ENCODE measurements at places on chromosomes 11 and 22.

DNA sequence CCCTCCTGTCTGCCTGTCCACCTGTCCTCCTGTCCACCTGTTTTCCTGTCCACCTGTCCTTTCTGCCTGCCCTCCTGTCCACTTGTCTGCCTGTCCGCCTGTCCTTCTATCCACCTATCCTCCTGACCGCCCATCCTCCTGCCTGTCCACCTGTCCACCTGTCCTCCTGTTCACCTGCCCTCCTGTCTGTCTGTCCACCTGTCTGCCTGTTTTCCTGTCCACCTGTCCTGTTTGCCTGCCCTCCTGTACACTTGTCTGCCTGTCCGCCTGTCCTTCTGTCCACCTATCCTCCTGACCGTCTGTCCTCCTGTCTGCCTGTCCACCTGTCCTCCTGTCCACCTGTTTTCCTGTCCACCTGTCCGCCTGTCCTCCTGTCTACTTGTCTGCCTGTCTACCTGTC, 682.8 kb downstream of the TBC1D22A start:
- no peak for DNase-seq

GRCh38 chr11:58530236-58530635, 22.3 kb upstream of the OR5B21 start:
- no peak for DNase-seq

DNA sequence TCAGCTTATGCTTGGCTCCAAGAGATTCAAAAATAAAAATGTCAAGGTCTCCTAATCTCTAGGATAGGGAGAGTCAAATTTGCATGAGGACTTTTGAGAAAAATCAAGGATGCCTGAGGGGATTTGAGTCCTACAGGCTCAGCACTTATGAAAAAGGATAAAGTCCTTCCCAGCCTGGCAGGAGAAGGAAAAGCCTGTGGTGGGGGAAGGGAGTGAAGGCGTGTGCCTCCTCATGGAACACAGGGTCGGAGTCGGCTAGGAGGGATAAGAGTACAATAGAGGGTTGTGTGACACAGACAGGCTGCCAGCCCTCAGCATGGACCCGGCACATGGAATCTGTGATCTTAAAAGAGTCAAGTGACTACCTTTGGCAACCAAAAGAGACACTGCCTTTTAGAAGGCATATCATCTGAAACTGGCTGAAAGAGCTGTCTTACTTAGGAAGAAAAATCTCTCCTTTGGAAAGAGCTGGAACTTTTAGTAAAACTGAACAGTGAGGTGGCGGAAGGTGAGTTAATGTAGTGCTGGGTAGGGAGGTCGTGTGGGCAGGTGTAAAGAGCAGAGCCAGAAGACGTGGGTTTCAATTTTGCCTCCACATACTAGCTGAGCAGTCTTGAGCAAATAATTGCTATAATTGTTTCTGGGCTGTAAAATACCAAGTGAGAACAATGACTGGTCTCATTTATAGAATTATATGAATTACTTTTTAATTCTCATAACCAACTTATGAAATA, 58.8 kb upstream of the RDX start:
- DNase-seq: no peak

DNA sequence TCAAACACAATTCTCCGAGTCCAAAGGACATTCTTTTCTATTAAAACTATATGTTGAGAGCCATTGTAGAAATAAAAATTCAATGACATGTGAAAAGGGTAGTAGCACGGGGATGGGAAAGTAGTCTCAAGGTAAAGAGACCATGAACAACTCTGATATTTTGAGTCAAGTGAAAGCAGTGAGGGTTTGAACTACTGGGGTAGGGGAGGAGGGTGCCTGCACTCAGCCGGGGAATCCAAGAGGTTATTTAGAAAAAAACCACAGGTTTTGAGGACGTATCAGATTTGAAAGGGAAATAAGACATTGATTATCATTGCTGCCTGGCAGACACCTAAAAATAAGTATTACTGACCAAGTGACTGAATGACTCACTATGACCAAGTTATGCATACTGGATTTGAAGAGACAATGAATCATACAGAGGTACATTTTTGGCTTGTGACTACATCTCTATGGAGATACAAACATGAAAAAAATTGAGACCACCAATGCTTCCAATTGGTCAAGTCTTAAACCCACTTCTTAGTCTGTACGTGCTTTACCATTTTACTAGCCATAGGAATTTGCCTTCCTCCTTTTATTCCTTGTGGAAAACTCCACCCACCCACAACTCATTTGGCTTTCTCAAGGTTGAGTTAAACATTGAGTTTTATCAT, 2.2 kb upstream of the OR52H1 start:
- DNase-seq: no peak

GRCh38 chr11:57899378-57899777, 124.3 kb upstream of the OR9Q1 start:
- DNase-seq: no peak

- no peak for DNase-seq
Measured at GRCh38 chr22:41106122-41106968, 14.0 kb downstream of the EP300 start.

GRCh38 chr11:44561275-44561805, 4.1 kb upstream of the CD82 start:
- no peak for DNase-seq

GRCh38 chr11:98725471-98725870, 295.3 kb upstream of the CNTN5 start:
- DNase-seq: no peak

- no peak for DNase-seq
Measured at GRCh38 chr11:12157241-12157661, 46.9 kb downstream of the MICAL2 start.

DNA sequence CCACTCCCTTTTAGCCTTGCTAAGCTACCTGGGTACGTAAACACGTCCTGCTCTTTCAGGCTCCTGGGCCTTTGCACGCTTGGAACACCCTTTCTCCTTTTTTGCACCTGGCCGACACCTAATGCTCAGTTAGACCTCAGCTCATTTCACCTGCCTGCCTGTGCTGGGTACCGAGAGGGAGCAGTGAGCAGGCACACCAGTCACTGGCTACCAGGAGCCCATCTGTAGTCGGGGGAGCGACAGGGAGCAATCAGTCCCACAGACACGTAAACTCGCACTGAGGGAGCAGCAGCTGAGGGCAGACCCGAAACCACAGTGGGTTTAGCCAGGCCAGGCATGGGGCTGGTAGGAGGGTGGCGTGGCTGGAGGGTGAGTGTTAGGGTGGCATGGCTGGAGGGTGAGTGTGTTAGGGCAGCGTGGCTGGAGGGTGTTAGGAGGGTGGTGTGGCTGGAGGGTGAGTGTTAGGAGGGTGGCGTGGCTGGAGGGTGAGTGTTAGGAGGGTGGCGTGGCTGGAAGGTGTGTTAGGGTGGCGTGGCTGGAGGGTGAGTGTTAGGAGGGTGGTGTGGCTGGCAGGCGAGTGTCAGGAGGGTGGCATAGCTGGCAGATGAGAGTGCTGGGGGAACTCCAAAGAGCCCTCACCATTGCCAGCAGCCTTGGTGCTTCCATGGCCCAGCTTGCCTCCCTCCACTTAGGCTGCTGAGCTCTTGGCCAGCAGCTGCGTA, 6.4 kb upstream of the GTSE1 start:
- no peak for DNase-seq

DNA sequence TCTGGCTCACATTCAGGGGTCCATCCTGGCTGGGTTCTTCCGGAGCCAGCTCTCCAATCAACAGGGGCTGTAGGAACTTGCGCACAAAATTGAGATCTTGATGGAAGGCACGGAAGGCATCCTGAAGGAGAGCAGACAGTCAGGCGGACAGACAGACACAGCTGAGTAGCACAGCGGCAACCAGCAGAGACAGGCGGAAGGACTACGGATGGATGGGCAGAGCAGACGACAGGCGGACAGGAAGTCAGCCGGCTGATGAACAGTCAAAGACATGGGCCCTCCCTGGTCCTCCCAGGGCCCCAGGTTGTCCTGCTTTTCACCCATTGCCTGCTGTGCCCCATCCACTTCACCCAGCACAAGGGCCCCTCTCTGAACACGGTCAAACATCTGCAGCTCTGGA, 11.3 kb downstream of the FADS3 start:
- no peak for DNase-seq

GRCh38 chr22:50735739-50736030, 2.3 kb upstream of the ACR start:
- DNase-seq: no peak

DNA sequence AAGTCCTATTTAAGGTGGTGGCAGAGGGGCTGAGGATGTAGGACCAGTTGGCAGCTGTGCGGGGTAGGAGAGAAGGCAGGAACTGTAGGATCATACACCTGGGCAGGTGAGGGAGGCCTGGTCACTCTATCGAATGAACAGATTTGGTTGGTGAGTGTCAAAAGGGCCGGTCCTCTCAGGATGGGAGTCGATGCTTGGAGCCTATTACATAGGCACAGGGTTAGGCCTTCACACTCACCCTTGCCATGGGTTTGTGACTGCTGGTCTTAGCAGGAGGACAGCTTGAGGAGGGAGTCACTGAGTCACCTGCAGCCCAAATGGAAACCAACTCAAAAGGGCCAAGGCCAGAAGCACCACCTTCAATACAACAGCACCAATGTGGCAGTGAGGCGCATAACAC, 80.2 kb upstream of the NARS2 start:
- DNase-seq: no peak

GRCh38 chr11:117414724-117415123, 87.1 kb downstream of the CEP164 start:
- DNase-seq: no peak

DNA sequence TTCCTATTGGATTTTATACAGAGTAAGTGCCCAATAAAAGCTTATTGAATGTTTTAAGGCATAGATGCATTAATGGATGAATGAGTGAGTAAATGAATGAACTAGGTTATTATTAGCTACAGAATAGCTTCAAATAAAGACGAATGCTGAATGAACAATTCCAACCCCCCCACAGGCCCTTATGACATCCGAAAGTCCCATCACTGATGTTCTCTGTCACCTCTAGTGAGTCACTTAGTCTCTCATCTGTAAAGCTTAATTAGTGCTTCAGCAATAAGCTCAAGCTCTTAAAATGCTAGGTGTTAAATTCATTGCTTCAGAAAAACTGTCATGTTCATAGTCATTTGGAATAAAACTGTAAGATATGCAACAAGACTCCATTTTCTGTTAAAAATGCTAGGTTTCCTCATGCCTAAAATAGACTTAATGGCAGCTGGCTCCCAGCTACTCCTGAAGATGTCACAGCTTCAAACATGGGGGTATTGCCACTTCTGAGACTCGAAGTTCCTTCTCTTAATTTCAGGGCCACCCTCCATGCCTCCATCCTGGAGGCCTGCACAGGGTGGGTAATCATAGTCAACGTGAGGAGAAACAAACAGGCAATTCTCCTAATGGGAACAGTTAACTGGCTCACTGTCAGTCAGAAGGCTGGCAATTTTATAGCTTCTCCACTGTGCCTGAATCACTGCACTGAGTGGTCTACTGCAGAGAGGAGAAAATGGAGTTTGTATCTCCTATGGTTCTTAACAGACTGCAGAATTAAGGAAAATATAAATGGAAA, 355.0 kb upstream of the CTSC start:
- no peak for DNase-seq

DNA sequence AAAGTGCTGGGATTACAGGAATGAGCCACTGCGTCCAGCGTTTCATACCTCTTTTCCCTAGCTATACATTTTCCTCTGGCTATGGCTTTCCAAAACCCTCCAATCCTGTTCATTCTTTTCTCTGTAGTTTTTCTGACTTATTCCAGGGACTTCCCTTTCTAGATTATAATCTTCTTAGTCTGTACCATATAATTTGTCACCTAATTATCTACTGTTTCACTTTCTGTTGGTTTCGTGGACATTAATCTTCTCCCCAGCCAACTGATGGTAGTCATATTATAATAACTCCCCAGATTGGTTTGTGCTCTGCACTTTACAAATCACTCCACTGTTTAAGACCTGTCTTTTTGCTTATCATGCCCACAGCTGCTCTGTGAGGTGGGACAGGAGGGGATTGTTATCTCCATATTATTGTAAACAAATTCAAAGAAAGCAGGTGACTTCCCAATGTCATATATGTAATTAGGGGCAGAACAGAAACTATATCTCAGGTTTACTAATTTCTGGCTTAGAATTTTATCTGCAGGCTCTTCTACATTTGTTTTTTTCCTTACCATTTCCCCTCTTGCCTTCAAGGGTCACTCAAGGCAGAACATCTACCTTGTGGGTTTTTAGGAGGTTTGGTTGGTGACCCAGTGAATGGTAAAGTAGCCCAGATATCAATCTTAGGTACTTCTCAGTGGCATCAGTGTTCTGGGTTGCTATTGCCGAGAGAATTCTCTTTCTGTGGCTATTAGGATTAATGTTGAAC, 23.9 kb downstream of the STIM1 start:
- no peak for DNase-seq

DNA sequence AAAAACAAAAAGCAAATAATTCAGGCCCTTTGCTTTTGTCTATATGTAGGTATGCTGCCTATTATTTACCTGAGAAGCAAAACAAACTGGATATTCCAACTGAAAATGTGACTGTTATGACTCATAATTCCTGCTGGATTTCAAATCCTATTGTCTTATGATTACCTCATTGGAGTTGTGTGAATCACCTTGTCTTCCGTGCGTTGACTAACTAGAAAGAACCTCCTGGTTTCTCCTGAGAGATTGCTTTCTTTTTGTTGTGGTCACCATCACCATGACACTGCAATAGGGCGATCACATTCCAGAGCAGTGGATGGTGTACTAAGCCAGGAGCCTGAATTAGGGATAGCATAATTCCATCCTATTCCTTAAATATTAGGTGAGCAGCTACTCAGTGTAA, 23.0 kb upstream of the EXPH5 start:
- no peak for DNase-seq

- no peak for DNase-seq
Measured at GRCh38 chr11:73137262-73137943, 4.7 kb downstream of the FCHSD2 start.

GRCh38 chr11:85464283-85464682, 162.9 kb downstream of the DLG2 start:
- DNase-seq: no peak

- no peak for DNase-seq
Measured at GRCh38 chr11:85044911-85045310, 582.2 kb downstream of the DLG2 start.

GRCh38 chr22:50305923-50306566, 1.4 kb downstream of the PLXNB2 start:
- peak; percentile 48 for DNase-seq

- DNase-seq: no peak
Measured at GRCh38 chr22:30324014-30324730, 2.6 kb downstream of the TBC1D10A start.

DNA sequence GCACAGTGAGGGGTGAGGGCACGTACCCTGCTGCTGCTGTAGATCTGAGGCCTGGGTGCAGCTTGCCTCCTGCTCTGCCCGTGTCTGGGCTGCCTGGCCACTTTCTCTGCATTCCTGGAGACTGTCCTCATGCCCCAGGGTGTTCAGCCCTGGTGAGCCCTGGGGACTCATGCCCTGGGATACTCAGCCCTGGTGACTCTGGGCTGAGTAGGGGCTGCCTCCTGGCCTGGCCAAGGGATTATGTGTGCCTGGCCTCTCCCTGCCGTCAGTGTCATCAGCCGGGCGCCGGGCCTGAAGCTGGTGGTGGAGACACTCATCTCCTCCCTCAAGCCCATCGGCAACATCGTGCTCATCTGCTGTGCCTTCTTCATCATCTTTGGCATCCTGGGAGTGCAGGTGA, 94.7 kb downstream of the CACNA1I start:
- DNase-seq: no peak
